Type B pancreatic cell (in vitro differentiated cells): ENCODE measurements at places on chromosomes 13 and 19. TPM values are rescaled to one million over a fixed set of nuclear protein-coding genes. Genes with fewer than 3 reads are reported as not detected.

DNA sequence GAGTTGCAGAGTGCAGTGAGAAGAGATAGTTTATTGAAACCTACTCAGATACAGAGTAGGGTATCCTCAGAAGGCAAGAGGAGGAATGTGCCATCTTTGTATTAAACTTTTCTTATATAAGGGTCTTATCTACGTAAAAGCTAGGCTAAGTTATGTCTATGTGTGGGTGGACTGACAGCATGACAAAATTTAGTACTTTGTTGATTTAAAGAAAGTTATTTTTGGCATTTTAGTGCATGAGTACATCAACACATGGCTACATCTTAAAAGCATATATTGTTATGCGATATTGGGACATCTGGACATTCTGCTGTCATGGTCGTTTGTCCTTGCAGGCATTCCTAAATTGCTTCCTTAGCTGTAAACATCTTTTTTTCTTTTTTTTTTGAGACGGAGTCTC lies 19.0 kb upstream of the ATP8A2 start:
- no peaks in the 10 kb centered on the region for H3K36me3 ChIP-seq
- no peak for DNase-seq
- no peaks in the 10 kb centered on the region for H3K4me1 ChIP-seq
- peaks cover 8% of the 10 kb centered on the region for H3K27me3 ChIP-seq

SPACA4 gene
- total RNA-seq, result not detected in 2 replicates

NKPD1 gene
- 0.56 and 1.3 TPM in 2 replicates for total RNA-seq

IL17D gene
- total RNA-seq, result 1.5 and 6.3 TPM in 2 replicates

SIGLEC12 gene
- total RNA-seq, result not detected in 2 replicates
